ENCODE measurements at places on chromosomes 16 and 17. TPM values are rescaled to one million over a fixed set of nuclear protein-coding genes. Genes with fewer than 3 reads are reported as not detected.

Gene LITAFD
- total RNA-seq: not detected

Gene TLCD2
- 4.6 TPM for total RNA-seq

Gene CMTM2
- not detected for total RNA-seq

Gene CCL17
- not detected for total RNA-seq

Gene CSH2
- not detected for total RNA-seq

Gene ZNF423
- total RNA-seq: 4.6 TPM

DNA sequence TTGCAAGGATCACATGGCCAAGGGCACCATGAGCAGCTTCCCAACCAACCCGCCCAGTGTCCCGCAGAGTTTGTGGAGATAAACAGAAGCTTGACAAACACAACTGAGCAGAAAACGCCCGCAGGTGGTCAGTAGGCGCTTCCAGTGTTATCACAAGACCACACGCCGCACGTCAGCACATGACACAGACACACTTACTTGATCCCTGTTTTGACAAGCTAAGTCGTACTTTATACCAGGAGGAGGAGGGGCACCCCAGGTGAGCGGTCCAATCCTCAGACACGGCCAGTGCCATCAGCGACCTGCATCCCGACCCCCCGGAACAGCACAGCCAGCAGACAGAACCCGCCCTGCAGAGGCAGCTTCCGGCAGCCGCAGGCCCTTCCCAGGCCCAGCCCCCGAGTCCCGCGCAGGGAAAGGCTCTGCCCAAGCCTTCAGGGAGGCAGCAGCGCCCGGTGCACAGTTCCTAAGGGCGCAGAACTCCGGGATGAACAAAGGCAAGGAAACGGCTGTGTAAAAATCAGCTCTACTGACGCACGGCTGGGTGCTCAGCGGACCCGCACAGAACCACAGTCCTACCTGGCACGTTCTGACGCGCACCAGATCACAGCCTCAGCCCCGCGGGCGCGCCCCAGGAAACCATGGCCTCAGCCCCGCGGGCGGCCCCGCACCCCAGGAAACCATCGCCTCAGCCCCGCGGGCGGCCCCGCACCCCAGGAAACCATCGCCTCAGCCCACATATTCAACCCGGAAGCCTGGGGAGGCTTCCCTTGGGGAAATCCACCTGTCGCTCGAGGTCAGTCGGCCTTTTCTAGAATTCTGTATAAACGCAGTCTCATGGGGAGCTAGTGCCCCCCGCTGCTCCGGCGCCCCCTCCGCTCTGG is 27.8 kb downstream of the AXIN1 start:
- no peak for DNase-seq

DNA sequence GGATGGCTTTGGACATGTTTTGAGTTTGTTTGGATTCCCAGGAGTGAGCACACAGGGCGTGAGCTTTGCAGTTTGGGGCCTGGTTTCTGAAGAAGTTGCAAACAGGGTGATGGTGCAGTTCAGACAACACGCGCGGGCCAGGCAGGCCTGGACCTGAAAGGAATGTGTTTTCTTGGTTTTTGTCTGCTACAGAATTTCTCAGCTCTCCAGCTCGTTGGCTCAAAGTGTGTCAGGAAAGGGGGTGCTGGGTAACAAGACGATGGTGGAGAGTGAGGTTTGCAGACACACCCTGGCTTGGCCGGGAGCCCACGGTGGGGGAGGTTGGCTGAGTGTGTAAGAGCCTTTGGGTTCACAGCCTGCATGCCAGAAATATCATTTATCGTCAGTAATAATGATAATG is 82.3 kb downstream of the CMIP start:
- no peak for DNase-seq

DNA sequence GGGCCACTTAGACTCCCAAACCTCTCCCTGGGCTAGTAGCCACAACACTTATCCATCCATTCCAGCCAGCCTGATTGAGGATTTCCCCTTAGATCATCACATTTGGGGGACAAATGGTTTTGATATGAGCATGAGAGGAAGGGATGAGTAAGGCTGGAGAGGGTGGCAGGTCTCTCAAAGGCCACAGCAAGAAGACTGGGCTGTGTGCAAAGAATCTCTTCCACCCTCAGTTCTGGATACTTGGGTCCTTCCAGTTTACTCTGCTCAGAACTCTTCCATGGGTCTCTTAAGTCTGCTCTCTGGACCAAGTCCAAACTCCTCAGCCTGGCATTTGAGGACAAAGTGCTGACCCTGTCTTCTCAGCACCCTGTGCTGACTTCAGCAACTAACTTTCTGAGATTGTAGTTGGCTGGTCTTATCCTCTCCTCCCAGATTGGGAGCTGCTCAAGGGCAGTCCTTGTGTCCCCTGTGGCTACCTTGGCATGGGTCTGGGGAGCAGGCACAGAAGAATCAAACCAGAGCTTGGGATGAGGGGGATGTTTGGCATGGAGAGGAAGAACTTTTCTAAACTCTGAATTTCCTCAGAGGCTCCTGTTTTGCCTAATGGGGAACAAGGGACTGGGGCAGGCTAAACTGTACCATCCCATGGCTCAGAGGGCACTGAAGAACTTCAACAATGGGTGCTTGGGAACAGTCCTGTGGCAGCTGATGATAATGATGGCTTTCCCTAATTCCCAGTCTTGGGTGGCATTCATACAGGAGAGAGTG is 3.1 kb upstream of the NFATC3 start:
- no peak for DNase-seq
